ENCODE measurements at places on chromosomes 5 and 9.
A peak's percentile ranks its signal among the peaks of the same experiment; 100 is the strongest.

GRCh38 chr5:45279109-45279508 is 417.1 kb downstream of the HCN1 start:
- no peak for DNase-seq

GRCh38 chr9:96457266-96457665 is 7.3 kb downstream of the HABP4 start:
- no peak for DNase-seq

GRCh38 chr5:150438873-150439546 is 10.5 kb downstream of the RPS14 start:
- DNase-seq = no peak

GRCh38 chr5:175257128-175257846 is 186.7 kb downstream of the DRD1 start:
- no peak for DNase-seq

GRCh38 chr9:93172666-93173364 is 11.1 kb upstream of the WNK2 start:
- no peak for DNase-seq

- no peak for DNase-seq
Measured at GRCh38 chr9:137435381-137435891, 5.7 kb downstream of the ENTPD8 start.

DNA sequence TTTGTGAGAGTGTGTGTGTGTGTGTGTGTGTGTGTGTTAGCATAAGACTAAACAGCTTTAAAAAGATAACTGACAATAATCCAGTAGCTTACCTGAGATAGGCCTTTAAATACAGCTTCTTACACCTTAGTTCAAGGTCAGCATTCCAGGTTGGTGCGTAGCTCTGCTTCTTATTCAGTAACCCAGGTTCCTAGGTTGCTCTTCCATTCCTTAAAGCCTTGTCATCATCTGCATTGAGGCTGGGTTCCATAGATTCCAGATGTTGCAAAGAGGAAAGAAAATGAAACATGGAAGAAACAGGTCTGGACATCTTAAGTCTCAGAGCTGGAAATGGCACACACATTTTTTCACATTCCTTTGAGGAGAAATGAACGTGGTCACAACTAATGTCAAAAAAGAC is 53.9 kb upstream of the CAMK4 start:
- DNase-seq = no peak

DNA sequence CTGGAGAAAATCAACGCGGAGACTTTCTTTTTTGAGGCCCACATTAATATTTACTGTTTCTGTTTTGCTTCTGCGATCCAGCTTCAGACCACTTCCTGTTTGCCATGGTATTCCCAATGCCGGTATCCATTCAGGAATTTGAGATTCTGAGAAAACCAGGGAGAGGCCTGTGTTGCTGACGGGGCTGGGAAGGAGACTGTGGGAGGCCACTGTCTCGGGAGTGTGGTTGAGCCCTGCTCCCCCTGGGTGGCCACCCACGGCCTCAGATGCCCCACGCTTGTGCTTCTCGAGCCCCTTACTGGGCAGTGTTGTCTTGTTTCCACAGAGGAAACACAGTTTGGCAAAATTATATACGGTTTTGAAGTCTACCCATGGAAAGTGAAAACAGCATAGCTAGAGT is 403.6 kb upstream of the IRX2 start:
- no peak for DNase-seq

- DNase-seq = no peak
Measured at GRCh38 chr5:95949810-95950209, 11.8 kb downstream of the ELL2 start.

DNA sequence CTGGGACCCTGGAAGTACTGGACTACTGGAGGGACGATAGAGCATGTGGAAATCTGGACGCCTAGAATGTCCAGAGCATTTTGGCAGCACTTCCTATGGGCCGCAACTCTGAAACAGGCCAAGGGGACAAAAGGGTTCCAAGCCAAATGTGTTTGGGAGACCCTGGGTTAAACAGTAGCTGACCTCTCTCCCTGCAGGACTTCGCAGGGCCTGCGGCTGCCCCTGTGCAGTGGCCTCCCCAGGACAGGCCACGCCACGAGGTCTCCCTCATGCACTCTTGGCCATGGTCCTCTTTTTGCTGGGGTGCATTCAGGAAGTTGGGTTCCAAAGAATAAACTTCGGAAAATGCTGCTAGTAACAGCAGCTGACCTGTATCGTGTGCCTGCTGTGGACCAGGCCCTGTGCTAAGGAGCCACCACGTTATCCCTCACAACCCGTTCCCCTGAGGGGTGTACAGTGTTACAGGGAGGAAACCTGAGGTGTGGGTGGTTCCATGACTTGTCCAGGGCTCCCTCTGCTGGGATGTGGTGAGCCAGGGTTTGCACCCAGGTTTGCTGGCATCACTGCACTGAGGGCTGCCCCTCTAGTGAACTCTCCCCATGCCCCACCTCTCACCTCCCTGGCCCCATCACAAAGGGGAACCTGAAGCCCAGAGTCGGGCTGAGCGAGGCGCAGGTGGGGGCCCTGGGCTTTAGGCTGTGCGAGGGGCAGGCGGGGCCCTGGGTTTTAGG is 79.4 kb downstream of the AMBP start:
- DNase-seq = no peak

DNA sequence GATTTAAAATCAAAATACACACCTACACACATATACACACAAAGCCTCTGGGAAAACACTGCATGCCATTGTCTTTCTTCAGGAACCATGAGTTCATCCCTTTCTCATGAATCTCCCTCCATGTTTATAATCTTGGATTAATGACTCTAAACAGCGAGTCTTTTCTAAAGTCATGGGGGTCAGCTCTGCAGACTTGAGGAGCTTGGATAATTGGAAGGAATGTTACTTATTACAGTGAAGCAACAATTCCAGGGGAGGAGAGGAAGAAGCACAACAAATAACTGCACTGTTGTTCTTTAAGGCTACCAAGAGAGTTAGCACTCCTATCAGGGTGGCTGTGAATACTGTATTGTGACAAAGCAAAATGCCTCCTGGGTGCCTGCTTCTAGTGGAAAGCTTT is 444.7 kb downstream of the ANXA1 start:
- no peak for DNase-seq

GRCh38 chr9:76037587-76038225 is 147.2 kb downstream of the PCSK5 start:
- no peak for DNase-seq

DNA sequence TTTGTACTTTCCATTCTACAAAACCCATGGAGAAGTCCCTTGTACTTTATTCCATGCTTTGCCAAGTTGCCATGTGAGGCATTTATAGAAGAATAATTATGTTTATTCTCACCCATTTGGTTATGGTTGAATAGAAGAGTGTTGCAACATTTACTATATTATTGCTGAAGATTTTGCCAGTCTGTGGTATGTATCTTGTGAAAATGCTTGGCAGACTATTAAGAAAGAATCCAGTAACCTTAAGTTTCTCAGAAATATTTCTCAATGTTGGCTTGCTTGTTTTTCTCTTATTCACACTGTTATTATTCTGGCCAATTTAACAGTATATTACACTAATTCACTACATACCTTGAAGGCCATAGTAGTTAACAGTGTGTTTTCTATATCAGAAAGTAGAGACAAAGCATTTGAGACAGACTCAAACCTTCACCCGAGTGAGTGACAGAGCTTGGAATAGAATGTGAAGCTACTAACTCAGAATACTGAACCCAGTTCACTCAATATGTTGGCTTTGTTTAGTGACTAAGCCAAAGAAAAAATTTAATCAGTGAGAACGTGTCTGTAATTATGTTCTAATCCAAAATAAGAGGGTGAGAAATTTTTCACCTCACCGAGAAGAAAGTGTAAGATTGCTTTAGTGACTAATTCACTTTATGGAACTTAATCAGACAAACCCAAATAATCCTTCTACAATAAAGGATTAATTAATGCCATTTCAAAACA is 184.4 kb downstream of the CWC27 start:
- no peak for DNase-seq

GRCh38 chr9:131739133-131739958 is 530 bp downstream of the RAPGEF1 start:
- DNase-seq = peak; percentile 75

DNA sequence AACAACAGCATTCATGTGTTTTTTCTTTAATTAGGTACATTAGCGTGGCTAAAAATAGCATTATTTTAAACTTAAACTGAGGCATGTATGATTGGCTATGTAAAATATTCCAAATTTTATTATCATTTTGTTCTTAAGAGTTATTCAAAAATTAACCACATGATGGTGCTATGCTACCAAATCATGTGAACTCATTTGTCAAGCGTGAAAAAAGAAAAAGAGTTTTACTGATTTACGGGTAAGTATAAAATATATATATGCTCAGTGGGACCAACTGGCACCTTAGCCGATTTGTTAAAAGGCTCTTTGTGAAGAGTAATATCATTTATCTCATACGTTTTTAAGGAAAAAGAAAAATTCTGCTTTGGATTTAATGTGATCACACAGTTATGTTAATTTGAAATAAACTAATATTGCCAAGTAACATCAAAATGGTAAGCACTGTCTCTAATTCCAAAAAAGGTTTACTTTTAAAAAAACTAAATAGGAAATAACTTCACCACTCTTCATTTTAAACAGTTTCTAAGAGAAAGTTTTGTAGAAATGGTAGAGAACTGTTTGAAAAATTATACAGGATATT is 1042.3 kb downstream of the CDH12 start:
- DNase-seq = no peak

DNA sequence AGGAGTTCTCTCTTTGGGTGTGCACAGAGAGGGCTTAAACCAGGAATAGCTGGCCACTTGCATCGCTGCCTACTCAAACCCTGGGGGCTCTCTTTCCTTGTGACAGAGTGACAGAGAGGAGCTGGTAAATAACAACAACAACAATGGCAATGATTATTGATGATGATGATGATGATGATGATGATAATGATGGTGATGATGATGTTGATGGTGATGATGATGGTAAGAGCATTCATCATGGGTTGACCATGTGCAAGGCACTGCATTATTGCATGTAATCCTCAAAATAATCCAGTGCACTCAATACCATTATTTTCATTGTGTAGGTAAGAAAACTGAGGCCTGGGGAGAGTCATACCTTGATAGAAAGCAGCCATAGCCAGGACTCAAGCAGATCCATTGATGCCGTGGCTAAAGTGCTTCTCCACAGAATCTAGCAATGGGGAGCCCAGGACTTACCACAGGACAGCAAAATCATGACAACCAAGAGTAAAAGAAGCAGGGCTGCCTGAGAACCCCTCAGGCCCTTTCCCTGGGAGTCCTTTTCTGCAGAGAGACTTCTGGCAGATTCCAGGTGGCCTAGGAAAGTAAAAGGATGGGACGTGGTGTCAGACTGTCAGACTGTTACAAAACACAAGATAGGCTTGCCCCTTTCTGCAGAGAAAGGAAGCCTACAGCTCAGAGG is 4.8 kb downstream of the FOXI1 start:
- DNase-seq = no peak

- no peak for DNase-seq
Measured at GRCh38 chr5:138180183-138180782, 1.4 kb downstream of the KIF20A start.

- no peak for DNase-seq
Measured at GRCh38 chr5:125837866-125838265, 585.3 kb upstream of the GRAMD2B start.

GRCh38 chr9:72907421-72907820 is 45.4 kb downstream of the ALDH1A1 start:
- no peak for DNase-seq

DNA sequence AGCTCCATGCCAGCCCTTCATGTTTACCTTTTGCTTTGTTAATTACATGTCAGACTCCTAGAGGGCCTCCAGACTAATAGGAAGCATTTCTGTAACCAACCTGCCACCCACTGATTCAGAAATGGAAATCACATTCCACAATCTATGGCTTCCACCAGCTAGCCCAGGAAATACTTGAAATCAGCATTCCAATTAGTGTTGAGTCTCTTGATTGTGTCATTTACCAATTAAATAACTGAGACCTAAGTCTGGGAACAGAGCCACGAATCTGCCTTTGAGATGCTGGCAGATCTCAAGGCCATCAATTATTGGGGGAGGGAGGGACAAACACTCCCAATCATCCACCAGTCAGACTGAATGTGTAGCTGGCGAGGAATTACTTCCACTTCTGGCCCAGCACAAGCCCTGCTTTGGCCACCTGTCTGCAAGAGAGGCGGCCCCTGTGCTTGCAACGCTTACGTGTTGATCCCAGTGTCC is 27.4 kb upstream of the SAP30L start:
- DNase-seq = no peak

GRCh38 chr9:78064075-78064474 is 32.5 kb upstream of the GNAQ start:
- peak; percentile 20 for DNase-seq

DNA sequence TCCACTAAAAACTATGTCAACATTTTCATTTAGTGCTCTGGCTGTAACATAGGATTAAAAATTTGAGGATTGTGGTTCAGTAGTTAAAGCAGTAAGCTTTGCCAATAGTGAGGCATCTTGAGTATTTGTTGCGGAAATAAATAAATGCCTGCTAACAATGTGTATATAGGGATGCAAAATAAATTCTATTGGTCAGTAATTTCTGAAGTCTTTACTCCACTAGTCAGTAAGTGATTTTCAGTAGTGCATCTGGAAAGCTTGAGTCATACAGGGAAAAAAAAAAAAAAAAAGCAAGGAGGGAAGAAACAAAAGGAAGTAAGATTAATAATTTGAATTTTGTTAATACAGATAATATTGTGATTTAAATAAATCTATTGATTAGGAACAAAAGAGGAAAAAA is 21.0 kb downstream of the NIPBL start:
- no peak for DNase-seq

DNA sequence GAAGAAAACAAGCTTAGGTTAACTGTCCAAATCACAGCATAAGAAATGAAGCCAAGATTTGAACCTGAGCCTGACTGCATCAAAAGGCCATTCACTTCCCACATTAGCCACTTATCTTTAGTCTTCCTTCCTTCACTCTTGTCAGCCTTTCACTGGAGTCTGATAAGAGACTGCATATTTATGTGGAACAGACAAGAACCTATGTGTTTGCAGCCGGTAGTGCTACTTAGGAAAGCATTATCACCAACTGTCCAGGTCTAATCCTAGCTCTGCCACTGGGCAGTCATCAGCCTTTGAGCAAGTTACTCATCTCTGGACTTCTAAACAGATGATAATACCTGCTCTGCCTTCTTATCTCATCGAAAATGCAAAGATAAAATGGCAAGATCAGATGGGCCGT is 12.1 kb upstream of the ATP6V0E1 start:
- no peak for DNase-seq

DNA sequence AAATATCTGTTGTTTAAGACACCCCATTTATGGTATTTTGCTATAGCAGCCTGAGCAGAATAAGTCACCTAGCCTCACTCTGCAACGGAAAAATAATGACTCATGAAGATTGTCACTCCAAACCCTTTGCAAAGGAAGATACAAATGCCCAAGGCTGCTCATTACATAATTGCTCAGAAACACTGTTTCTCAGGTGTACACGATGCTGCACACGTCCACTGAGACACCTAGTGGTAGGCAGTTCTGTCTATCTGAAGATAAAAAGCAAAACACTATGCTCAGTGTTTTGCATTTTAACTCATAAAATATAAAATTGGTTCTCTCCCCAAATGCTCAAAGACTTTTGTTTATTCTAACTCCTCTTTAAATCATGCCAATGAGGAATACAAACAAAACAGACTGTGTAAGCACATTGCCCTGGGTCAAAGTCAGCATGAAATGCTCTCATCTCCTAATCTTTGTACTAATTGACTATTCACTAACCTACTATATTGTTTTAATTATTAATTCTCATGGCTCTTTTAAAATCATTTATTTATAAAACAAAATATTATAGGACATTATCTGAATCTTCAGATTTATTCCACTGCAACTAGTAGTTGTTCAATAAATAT is 7.7 kb upstream of the TSLP start:
- DNase-seq = no peak

Data from frontal cortex (tissue), 4 donors.